ENCODE measurements at places on chromosomes 7 and 10.

GRCh38 chr10:69835875-69836730, 34.4 kb downstream of the COL13A1 start:
- DNase-seq = no peak

- DNase-seq = peak; percentile 15
Measured at GRCh38 chr7:100430493-100431285, 1.1 kb downstream of the MEPCE start.

GRCh38 chr10:132724446-132724845, 61.5 kb downstream of the NKX6-2 start:
- DNase-seq = no peak

GRCh38 chr7:137878333-137878961, 31.7 kb upstream of the DGKI start:
- no peak for DNase-seq

- no peak for DNase-seq
Measured at GRCh38 chr10:18231480-18231879, 91.3 kb downstream of the CACNB2 start.

DNA sequence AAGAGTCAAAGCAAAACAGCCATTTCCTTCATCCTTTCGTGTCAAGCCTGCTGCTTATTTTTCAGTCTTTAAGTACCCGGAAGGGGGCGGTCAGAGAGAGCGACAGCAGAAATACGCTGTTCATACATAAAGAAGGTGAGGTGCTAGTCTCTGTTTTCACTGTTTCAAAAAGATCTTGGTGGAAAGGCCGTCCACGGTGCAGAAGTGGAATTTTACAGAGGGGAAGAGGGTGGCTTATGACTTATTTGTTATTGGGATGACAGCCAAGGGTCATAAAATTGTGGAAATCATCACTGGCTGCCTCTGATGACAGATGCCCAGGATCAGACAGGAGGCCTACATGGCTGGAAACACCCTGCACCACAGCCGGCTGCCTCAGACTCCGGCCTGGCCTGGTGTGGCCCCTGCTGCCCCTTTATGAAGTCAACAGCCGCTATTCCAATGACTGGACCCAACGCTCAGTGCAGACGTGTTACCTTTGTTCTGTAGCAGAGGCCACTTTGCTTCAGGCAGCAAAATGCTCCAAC, 57.0 kb downstream of the HIPK2 start:
- DNase-seq = no peak

GRCh38 chr7:85749696-85750453, 563.0 kb upstream of the SEMA3D start:
- no peak for DNase-seq
